SJSA1 (cell line): ENCODE measurements at places on chromosomes 2 and 18. TPM values are rescaled to one million over a fixed set of nuclear protein-coding genes. Genes with fewer than 3 reads are reported as not detected.

Gene NIFK
- 71.2 and 71.5 TPM in 2 replicates for total RNA-seq

Gene HOXD9
- total RNA-seq: 1.8 TPM in 2 replicates

Gene ZNF516
- total RNA-seq: 9.0 and 17.4 TPM in 2 replicates

Gene METTL8
- 19.5 and 60.7 TPM in 2 replicates for total RNA-seq

Gene DNAJC5G
- total RNA-seq: not detected in 2 replicates

Gene DLX1
- total RNA-seq: 4.7 and 4.9 TPM in 2 replicates

Gene ATOH8
- 9.8 and 16.4 TPM in 2 replicates for total RNA-seq

Gene KCNJ3
- not detected in 2 replicates for total RNA-seq

Gene NAT8
- total RNA-seq: not detected in 2 replicates

Gene FSIP2
- not detected in 2 replicates for total RNA-seq

Gene CCDC102B
- 0.53 and 1.5 TPM in 2 replicates for total RNA-seq

Gene KYNU
- total RNA-seq: not detected in 2 replicates

Gene SPC25
- total RNA-seq: 53.0 and 64.8 TPM in 2 replicates

Gene POMC
- total RNA-seq: not detected in 2 replicates

Gene GDF7
- 0.03 TPM in 1 of 2 replicates, not detected in the other for total RNA-seq

Gene AKAIN1
- not detected in 2 replicates for total RNA-seq

Gene RNF138
- 33.4 and 56.7 TPM in 2 replicates for total RNA-seq

Gene BCL11A
- total RNA-seq: 0.03 and 0.13 TPM in 2 replicates

Gene POTEE
- total RNA-seq: 0.05 TPM in 1 of 2 replicates, not detected in the other

Gene AGXT
- 0.26 TPM in 1 of 2 replicates, not detected in the other for total RNA-seq

Gene HAAO
- total RNA-seq: not detected in 2 replicates

Gene TLX2
- not detected in 2 replicates for total RNA-seq

Gene MC2R
- total RNA-seq: not detected in 2 replicates

Gene STARD6
- 1.2 TPM in 1 of 2 replicates, not detected in the other for total RNA-seq

Gene FARSB
- total RNA-seq: 18.7 and 36.1 TPM in 2 replicates

Gene FOXD4L1
- total RNA-seq: not detected in 2 replicates

Gene SGO2
- 16.4 and 22.9 TPM in 2 replicates for total RNA-seq

Gene LIPG
- total RNA-seq: 2.0 and 2.2 TPM in 2 replicates

Gene KLHL30
- 0.50 and 1.5 TPM in 2 replicates for total RNA-seq

Gene RAD51AP2
- total RNA-seq: not detected in 2 replicates

Gene RIT2
- total RNA-seq: not detected in 2 replicates
